ENCODE measurements at places on chromosomes 11 and 22.

DNA sequence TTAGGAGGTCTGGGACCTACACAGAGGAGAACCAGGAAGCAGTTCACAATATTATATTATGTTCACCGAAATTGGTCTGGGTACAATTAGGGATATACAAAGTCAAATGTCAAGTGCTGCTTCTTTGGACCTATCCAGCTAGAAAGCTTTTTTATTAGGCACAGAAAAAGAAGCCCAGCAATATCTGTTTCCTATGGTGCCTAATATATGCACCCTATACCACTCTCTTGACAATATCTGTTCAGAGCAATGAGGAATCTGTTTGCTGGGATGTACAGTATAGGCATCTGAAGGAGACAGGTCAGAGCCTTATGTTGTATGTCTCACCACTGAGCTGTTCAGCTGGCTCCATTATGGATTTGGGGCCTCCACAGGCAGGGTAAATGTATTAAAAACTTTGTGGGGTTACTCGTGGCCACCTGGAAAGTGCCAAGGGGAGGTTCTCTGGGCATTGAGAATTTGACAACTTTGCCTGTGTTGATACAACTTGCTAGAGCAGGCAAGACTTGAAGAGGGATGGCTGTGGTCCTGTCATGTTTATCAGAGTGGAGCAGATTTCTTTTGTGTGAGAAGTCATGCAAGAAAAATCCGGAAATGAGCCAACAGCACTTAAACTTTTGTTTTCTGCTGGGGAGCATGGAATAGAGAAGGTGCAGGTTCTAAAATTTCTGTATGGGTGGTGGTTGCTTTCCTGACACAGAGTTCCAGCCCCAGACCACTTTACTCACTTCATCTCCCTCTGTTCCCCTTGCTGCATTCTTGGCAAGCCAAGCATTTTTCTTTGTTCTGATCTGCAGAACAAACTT lies 10.1 kb downstream of the STIM1 start:
- no peak for DNase-seq

DNA sequence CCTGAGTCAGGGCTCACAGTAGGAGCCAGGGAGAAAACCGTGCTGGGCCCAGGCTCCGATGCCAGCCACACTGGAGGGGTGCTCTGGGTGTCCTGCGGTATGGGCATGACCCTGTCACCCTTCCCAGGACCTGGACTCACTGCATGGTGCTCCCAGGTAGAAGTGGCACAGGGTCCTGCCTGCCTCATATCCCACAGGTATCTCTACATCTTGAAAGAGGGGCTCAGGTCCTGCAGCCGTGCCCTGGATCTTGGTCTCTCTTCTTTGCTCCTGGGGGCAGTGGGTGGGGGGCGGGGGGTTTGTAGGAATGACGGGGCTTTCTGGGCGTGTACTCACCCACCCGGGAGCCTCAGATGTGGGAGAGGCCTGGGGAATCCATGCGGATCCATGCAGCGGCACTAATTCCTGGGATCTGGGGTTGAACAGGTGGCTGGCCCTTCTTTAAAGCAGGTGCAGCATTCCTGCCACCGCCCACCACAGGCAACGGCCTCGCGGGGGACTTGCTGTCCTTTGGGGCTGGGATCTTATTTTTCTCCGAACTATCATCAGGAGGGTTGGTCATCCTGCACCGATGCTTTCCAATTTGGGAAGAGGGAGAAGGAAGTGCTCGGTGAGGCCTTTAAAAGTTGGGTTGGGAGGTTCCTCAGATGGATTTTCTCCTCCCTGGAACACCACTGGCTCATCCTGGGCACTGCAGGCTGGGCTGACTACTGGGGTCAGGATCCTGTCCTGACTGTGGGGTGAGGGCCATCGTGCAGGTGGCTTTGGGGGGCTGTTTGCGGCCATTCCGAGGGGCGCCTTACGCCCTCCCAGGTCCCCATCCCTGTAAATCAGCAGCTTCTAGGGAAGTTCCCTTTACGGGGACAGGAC lies 886.4 kb downstream of the BRD1 start:
- no peak for DNase-seq

- DNase-seq, result no peak
Measured at GRCh38 chr11:73227571-73228211, 9.6 kb downstream of the P2RY2 start.

DNA sequence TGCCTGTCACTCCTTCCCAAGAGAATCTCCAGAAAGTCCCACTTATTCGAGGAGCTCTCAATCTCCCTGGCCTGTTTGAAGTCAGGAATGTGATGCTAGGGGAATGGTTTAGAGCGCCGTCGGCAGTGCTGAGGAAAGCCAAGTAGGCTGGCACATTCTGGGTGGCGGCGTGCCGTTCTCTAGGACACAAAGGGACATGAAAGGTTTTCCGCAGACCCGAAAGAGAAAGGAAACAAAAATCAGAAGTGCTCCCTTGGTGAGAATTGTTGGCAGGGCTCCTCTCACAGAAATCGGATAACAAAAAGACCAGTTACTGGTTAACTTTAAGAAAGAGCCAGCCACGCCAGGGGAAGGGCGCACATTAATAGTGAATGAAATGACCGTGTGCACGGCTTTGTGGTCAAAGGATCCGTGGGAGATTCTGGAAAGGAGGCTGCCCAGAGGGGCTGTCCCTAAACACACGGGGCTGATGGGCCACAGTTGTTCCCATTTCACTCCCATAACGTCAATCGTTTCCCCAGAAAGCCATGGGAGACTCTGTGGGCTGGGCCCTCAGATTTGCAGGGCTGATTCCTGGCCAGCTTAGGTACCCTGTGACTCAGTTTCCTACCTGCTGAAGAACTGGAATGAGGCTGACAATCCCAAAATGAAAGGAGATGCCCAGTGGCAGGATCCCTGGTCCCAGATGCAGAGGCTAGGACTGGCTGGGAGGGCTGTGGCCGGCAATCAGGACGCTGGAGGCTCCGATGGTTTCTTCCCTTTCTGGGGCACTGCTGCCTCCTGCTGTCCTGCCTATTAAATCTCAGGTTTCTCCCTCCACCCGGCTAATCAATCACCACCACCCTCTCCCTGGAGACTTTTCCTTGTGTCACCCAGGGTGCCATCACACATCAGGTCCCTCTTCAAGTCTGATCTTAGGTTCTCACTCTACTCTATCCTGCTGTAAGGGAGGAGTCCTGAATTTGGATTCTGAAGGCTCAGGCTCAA lies 82.3 kb downstream of the RCN1 start:
- peak; percentile 38 for DNase-seq

GRCh38 chr22:30301995-30302809 lies 12.9 kb upstream of the CASTOR1 start:
- no peak for DNase-seq

- DNase-seq, result no peak
Measured at GRCh38 chr11:27040302-27041115, at the start of gene BBOX1. Gene BBOX1 (plus strand): TSS chr11:27040815. CDS start chr11:27055431, 14,616 bp downstream.

DNA sequence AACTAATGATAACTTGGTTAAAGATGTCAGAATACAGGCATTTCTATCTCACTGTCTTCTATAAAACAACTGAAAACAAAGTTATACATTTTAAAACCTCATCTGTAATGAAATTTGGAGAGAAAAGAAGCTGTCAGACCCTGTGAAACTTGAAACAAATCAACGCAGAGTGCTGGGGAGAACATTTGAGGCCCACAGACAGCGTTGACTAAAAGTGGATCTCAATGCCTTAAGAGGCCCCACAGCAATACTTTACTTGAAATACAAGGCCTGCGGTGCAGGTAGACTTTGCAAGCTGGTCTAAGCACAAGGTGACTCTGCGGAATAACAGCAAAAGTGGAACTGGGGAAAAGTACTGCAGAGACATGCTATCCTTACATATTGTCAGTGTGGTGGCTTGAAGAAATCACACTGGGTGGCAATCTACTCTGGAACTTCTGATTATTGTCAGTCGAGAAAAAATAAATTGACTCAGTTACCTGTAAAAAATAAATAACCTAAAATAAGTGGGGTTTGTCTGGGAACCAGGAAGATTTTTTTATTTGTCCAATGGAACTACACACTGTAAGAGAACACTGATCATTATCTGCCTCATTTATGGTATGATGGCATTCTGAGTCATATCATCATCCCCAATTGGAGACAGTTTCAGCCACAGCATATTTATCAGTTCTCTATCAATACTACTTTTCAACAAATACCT lies 138.9 kb downstream of the LUZP2 start:
- DNase-seq, result no peak

DNA sequence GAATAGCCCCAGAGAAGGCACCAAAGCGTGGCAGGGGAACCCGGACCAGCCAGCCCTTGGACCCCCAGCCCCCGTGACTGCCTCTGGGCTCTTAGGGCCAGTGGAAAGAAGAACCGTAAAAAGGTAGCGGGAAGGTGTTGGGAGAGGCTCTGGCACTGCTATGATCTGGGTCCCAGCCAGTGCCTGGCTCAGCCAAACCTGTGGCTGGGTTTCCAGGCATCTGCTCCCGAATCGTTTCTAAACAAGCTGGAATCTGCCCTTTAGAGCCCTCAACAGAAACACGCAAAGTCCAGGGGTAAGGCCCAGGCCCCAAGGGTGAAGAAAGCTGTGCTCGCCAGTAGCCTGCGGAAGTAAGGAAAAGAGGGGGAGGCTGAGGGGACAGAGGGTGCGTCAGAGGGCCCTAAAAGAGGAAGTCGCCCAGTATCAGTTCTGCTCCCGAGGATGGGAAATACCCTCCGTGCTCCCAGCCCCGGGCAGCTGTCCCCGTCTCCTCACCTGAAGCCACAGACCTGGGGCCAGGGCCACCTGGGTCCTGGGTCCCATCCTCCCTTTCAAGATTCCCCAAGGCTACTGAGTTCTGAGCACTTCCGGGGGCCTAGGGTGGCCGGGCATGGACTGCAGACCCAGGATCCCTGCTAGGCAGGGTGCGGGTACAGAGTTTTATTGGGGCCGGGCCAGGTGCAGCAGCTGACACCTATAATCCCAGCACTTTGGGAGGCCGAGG lies 24.7 kb downstream of the IL10RA start:
- DNase-seq, result no peak

- DNase-seq, result no peak
Measured at GRCh38 chr11:75981546-75981945, 166.5 kb downstream of the UVRAG start.

GRCh38 chr11:108858622-108859021 lies 193.8 kb downstream of the DDX10 start:
- no peak for DNase-seq

GRCh38 chr11:18221274-18221876 lies 15.2 kb downstream of the SAA4 start:
- no peak for DNase-seq

GRCh38 chr11:69284081-69284511 lies 9.9 kb upstream of the MYEOV start:
- DNase-seq, result no peak

DNA sequence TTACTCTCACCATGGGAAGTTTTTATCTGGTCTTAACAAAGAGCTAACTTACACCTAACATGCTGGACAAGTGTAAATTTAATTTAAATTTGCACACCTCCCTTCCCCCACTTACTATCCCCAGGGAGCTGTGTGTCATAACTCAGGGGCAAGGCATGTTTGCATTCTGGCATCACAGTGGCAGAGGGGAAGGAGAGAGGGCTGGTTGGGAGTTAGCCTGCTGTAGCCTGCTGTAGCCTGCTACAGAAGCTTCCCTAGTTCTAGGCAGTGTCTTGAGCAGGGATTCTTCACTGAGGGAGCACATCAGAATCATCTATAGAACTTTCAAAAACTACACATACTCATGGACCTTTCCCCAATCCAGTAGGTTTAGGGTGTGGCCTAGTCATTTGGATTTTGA lies 49.3 kb upstream of the PAX6 start:
- DNase-seq, result no peak

- DNase-seq, result no peak
Measured at GRCh38 chr11:32137263-32137662, 46.4 kb downstream of the RCN1 start.

GRCh38 chr22:50211147-50211546 lies 10.3 kb downstream of the SELENOO start:
- no peak for DNase-seq

DNA sequence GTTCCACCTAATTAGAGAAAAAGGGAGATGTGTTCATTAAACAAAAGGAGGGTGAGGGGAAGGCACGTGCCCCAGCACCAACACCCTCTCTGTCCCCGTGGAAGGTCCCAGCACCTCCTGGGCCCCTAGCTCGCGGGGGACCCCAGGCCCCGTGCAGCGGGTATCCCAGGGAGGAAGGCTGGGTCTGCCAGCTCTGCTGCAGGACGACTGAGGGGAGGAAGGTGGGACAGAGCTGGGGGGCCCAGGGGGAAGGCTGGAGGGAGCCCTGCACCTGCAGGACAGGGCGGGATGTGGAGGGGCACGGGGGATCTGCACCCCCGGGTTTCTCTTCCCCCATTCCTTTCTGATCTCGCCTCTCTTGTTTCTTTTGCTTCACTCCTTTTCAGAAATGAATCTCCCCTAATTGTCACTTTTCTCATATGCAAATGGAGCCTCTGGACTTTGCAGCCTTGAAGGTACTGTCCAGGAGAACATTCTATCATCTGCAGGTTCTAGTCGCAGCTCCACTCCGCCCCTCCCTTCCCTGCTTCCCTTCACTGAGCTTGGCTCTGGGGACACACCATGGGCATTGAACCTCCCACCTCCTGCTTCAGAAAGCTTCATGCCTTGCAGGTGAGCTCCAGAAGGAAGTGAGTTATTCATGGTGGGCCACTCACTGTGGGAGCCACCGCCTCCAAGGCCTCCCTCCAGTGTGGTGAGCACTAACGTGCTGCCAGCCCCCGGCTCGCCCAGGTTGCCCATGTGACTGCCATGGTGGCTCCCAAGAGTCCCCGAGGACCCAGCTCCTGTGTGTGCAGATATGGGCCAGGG lies 111.0 kb downstream of the ST3GAL4 start:
- DNase-seq, result no peak

- DNase-seq, result no peak
Measured at GRCh38 chr22:26839216-26839615, 181.8 kb downstream of the MIAT start.

DNA sequence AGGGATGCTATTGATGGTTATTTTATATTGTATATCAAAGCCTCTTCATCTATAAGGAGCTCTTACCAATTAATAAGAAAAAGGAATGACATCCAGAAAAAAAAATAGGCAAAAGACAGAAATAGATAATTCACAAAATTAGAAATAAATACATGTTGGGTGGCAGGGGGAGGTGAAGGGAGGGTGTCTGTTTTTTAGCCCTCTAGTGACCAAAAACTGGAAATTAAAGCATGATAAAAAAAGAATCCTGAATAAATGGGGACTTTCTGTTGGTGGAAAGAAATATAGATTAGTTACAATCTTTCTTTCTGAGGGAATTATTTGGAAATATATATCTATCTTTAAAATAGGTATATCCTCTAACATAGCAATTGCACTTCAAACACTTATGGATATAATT lies 42.0 kb upstream of the TTC36 start:
- no peak for DNase-seq

GRCh38 chr11:131483877-131484276 lies 113.5 kb downstream of the NTM start:
- DNase-seq, result no peak

DNA sequence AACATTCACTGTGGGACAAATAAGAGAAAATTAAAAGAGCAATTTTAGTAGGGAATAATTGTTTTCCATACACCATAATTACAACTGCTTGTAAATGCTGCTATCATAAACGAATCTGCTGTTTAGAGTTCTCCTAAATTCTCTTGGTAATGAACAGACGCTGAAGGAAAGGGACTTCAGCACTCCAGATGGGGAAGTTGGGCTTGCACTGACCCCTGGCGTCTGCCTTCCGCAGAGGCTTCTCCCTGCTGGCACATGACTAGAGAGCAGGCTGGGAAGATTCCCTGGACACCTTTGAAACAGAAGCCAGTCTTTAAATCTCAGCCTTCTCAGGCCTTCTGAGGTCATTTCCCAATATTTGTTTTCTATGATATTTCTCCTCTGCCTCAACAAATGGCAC lies 84.1 kb downstream of the NXPE2 start:
- no peak for DNase-seq
